Left renal cortex interstitium (tissue), 4 donors: ENCODE measurements at places on chromosomes 6 and 20. TPM values are rescaled to one million over a fixed set of nuclear protein-coding genes. Genes with fewer than 3 reads are reported as not detected.

- no peak for DNase-seq
Observed at GRCh38 chr6:6810727-6811126, 222.2 kb downstream of the LY86 start.

Gene PLAGL1
- polyA plus RNA-seq = 69.9 TPM

Gene SLPI
- not detected for polyA plus RNA-seq

DNA sequence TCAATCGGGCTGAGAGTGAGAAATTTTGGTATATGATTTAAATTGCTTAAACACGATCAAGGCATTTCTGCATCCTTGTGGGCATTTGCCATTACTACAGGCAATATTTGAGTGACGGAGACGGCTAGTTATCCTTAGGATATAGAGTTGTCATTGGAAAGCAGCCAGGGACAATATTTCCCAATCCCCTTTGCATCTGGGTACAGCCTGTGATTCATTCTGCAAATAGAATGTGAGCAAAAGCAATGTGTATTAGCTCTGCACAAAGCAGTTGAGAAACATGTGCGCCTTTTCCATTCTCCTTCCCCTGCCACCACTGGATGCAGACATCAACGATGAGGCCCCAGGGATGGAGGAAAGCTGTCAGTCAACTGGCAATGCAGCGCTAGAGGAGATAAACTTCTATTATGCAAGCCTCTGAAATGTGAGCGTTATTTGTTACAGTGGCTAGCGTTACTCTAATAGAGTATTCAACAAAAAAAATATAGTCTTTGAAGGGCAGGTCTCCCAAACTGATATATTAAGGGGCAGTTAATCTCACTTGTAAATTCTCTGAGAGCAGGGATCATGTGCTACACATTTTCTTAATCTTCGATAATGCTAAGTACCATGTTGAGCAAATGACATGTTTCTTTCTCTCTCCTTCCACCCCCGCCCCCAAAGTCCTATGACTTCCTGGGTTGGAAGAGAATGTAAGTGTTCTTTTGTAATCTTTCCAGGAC lies 37.1 kb upstream of the NCOA3 start:
- DNase-seq = no peak

Gene HLA-DQB1
- polyA plus RNA-seq = 6.8 TPM

DNA sequence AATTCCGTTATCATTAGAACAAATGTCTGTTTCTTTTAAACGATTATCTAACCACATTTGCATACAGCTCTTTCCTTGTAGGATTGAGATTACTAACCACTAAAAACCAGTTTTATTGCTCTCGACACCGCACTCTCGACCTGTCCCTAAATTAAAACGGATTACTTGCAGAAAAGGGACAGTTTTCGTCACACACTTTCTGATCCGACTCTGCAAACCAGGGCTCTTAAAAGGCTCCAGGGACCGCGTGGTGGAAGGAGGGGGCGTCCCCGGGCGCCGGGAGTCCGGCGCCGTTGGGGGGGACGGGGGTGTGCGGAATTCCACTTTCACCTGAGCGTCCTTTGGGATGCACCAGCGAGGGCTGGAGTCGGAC lies 731 bp downstream of the MAK start:
- no peak for DNase-seq

DNA sequence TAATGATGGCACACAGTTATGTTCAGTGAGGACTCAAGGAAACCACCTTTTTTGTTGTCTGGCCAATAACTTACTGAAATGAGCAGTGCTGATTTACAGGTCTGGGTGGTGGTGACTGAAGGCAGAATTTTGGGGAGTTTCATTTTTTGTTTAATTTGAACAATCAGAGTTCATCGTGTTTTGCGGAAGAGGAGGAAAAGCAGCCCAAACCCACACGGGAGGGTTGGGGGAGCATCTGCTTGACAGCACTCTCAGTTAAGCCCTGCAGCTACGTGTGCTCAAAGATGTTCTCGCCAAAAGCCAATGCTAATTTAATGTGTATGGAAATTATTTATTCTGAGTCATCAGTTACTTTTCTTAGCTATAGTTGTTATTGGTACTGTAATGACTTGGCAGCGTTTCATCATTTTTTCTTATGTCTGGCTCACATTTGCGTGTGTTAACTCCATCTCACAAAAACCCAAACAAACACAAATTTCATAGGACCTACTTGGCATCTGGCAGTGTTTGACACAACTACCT lies 89.2 kb downstream of the UST start:
- DNase-seq = no peak

GRCh38 chr20:52275181-52275691 lies 83.7 kb upstream of the ZFP64 start:
- peak; percentile 52 for DNase-seq

DNA sequence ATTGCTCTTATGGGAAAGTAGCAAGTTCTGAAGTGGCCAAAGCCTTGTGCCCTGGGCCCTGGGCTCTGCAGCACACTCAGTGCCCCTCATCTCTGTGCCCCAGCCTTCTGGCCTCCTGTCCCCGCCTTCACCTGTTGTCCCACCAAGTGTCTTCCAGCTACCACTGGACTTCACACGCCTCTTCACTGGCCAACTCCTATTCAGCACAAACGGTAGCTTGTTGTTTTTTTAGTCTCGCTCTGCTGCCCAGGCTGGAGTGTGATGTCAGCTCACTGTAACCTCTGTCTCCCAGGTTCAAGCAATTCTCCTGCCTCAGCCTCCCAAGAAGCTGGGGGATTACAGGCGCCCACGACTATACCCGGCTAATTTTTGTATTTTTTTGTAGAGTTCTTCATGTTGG lies 4.8 kb downstream of the CCHCR1 start:
- no peak for DNase-seq

GRCh38 chr6:84515067-84515466 lies 249.3 kb downstream of the TBX18 start:
- DNase-seq = no peak

- DNase-seq = no peak
Observed at GRCh38 chr6:41636833-41637193, 1.5 kb upstream of the MDFI start.

GRCh38 chr6:111874025-111874415 lies 768 bp upstream of the FYN start:
- DNase-seq = peak; percentile 8

GRCh38 chr20:50395251-50395729 lies 114.9 kb upstream of the PTPN1 start:
- no peak for DNase-seq

Gene TUBB2B
- 146 TPM for polyA plus RNA-seq

- no peak for DNase-seq
Observed at GRCh38 chr6:799769-800168, 106.8 kb upstream of the EXOC2 start.

DNA sequence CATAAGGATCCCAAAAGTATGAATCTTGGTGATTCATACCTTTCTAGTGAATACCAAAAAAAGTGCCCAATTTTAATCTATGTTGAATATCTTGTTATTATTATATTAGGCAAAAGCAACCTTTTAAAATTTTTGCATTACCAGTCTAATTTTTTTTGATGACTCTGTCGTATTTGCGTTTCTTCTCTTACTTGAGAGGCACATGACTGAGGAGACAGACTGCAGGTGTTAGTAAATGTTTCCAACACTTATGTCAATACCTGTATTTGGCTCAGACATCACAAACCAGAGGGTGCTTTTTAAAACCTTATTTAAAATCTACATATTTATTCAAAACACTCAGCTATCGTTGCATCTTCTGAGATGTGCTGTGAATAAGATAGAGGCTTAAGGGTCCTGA lies 27.1 kb downstream of the ID4 start:
- DNase-seq = no peak

DNA sequence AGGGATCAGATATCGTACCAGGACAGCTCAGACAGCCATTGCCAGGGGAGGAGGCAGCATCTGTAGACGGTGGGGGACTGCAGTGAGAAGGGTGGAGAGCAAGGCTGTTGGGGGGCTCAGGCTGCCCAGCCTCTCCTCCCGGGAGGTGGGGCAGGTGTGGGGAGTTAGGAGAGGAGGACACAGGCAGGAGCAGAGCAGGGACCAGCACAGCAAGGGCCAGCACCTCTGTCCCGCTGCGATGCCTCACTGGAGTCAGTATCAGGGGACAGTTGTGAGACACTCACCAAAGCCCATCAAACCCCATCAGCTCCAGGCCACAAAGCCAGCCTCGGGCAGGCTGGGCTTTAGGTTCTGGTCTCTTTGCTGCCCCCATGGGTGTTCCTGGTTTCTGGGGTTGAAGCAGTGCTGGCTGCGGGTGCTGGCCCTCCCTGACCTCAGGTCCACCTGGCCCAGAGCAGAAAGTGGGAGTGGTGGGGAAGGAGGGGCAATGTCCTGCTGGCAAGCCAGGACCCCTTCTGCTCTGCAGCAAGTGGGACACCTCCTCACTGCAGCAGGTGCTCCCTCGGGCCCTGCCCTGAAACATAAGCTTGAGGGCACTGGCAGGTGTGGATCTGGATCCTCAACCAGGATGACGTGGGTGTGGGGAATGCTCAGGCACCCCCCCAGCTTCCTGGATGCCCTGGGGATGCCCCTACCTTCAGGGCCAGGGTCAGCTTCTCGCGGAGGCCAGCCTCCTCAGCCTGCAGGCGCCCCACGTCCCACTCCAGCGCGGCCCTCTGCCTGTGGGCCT lies 83.4 kb downstream of the GINS1 start:
- DNase-seq = no peak

- DNase-seq = no peak
Observed at GRCh38 chr6:4637691-4638433, 138.3 kb upstream of the CDYL start.

Gene MYO6
- polyA plus RNA-seq = 85.4 TPM

Gene BPIFB1
- polyA plus RNA-seq = not detected

DNA sequence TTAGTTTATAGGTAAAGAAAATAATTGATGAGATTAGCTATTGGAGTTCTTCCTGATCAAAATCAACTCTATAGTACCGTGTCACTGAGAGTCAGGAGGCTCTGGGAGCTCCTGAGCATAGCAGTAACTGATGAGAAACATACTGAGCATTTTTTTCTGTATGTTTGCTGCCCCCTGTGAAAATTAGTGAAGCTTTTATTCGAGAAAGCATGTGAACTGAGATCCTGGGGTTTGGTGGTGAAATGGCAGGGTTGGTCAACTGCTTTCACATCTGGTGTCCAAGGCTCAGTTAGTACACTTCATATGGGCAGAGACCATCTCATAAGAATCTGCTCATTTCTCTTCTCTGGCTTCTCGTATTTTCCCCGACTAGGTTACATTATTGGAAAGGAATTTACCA lies 4.1 kb upstream of the ABT1 start:
- DNase-seq = no peak

Gene FAM184A
- 12.9 TPM for polyA plus RNA-seq

- no peak for DNase-seq
Observed at GRCh38 chr6:11423667-11424066, 113.9 kb upstream of the TMEM170B start.

DNA sequence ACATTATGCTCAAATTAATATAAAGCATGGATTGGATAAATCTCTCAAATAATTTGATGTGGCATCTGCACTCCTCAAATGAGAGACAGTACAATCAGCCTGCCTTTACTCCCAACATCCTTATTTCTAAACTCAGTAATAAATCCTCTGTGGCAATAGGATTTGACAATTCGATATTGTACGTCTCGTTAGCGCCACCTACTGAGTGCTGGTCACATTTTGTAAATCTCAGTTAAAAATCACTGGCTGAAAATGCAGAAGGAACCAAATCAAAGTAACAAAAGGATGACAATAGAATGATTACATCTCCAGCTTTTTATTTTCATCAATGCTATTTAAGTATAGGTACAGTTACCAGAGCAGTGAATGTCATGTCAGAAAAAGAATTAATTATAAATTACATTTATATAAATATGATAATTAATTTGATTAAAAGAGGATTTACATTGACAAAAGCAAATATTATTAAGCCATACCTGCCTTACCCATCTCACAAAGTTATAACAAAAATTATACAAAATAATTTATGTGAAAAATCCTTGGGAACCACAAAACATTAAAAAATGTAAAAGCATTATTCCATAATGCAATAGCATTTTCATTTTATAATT lies 20.2 kb upstream of the GJE1 start:
- peak; percentile 17 for DNase-seq

DNA sequence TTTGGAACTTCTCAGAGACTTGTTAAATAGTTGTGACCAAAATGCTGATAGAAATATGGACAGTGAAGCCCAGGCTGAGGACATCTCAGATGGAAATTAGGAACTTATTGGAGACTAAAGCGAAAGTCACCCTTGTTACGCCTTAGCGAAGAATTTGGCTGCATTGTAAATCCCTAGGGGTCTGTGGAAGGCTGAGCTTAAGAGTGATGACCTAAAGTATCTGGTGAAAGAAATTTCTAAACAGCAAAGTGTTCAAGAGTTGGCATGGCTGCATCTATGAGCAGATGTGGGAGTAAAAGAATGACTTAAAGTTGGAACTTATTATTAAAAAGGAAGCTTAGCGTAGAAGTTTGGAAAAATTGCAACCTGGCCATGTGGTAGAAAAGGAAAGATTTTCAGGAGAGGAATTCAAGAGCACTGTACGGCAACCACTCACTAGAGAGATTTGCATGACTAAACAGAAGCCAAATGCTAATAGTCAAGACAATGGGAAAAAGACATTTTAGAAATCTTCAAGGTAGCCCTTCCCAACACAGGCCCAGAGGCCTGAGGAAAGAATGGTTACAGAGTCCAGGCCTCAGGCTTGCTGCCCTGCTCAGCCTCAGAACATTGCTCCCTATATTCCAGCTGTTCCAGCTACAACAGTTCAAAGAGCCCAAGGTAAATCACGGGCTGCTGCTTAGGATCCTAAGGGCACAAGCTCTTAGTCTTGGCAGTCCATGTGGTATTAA lies 61.6 kb upstream of the TNFRSF21 start:
- no peak for DNase-seq

GRCh38 chr6:90611543-90612312 lies 24.9 kb upstream of the MAP3K7 start:
- DNase-seq = no peak

- DNase-seq = no peak
Observed at GRCh38 chr20:51934301-51935002, 132.1 kb upstream of the SALL4 start.

GRCh38 chr6:112141707-112142106 lies 54.3 kb downstream of the FAM229B start:
- DNase-seq = no peak

DNA sequence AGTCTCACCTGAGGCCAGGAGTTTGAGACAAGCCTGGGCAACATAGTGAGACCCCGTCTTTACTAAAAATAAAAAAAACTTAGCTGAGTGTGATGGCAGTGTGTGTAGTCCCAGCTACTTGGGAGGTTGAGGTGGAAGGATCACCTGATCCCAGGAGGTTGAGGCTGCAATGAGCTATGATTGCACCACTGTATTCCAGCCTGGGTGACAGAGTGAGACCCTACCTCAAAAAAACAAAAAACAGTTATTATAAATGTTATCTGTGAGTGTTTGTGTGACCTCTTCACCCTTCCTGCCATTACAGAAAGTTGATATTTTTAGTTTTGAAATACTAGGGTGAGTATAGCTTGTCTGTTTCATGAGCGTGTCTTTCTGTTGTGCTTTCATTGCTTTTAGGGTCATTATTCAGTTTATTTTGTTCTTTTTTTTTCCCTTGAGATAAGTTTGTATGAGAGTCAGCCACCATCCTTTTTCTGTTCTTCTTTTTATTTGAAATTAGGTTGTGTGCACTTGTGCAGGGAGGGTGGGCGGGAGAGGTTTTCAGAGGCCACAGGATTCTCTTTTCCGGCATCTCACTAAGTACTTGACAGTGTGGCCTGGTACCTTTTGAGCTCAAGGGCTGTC lies 26.2 kb downstream of the CDYL start:
- no peak for DNase-seq
